B cell (primary cell): ENCODE measurements at places on chromosomes 11 and 22.

- DNase-seq = peak; percentile 88
Measured at GRCh38 chr11:111765984-111766833, at the start of gene PPP2R1B. TSS of gene PPP2R1B (minus strand) at chr11:111766389. CDS start at chr11:111766361, 28 bp downstream.

GRCh38 chr11:72423840-72424239 is 10.5 kb downstream of the CLPB start:
- DNase-seq = no peak

- DNase-seq = no peak
Measured at GRCh38 chr22:24540470-24540869, 14.5 kb downstream of the GUCD1 start.

- DNase-seq = peak; percentile 32
Measured at GRCh38 chr11:77038825-77039326, 4.7 kb downstream of the B3GNT6 start.

- DNase-seq = no peak
Measured at GRCh38 chr22:40014667-40015248, 20.0 kb downstream of the FAM83F start.

- no peak for DNase-seq
Measured at GRCh38 chr11:11948242-11948947, 60.0 kb downstream of the DKK3 start.
